ENCODE measurements at places on chromosomes 5 and 9.
A peak's percentile ranks its signal among the peaks of the same experiment; 100 is the strongest.

DNA sequence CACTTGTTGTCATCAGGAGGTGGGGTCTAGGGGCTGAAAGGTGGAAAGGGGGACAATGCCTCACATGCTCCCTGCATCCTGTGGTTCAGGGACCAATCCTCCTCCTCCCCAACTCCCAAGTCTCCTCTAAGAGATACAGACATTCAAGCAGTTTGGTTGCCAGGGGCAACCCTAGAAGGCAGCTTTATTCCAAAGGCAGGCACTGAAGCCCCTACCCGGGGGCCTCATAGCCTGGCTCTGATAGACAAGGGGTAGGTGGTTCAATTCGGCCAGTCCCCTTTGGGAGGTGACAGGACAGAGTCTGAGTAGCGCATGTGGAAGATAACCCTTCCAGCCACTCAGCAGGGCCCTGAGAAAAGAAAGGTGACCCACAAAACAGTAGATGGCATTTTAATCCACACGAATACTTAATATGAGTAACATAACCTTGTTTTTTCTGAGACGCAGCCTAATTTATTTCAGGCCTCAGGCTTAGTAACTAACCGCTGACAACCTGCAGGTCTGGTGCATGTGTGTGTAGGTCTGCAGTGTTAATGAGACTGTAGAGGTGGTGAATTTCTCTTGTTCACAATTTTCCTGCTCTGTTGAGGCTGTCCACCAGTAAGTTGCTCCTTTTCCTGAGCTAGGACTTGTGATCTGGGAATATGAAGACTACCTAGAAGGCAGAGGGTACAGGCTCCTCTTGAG lies 31.3 kb upstream of the HSPA9 start:
- DNase-seq: no peak

GRCh38 chr9:114394523-114395333 lies 6.9 kb upstream of the AKNA start:
- no peak for DNase-seq

DNA sequence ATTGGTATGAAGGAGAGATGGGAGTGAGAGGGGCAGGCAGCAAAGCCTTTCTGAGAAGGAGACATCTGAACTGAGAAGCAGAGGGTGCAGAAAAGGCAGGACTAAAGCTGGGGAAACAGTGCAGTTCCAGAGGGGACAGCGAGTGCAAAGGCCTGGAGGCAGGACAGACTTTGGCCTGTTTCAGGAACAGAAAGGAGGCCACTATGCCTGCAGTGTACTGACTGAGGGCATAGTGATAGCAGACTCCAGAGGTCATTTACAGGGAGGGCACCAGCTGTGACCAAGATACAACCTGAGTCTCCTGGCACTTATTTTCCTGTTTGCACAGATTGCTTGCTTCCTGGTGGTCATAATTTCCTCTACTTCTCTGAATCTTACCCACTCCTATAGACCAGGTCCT lies 29.6 kb downstream of the SPARC start:
- no peak for DNase-seq

DNA sequence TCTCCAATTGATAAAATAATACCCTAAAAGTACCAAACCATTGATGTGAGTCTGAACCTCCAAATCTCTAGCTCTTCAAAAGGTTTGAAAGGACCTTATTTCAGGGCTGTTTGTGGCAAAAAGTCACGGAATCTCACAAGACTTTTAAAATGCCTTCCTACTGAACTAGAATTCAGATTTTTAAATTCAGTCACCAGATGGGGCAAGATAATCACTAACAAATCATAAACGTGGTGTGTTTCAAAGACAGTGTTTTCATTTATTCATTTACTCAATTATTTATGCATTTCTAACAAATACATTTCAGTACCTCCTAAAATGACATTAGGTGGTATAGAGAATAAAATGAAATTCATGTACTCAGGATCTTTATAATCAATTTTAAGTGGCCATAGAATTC lies 68.2 kb upstream of the SMC2 start:
- DNase-seq: no peak

DNA sequence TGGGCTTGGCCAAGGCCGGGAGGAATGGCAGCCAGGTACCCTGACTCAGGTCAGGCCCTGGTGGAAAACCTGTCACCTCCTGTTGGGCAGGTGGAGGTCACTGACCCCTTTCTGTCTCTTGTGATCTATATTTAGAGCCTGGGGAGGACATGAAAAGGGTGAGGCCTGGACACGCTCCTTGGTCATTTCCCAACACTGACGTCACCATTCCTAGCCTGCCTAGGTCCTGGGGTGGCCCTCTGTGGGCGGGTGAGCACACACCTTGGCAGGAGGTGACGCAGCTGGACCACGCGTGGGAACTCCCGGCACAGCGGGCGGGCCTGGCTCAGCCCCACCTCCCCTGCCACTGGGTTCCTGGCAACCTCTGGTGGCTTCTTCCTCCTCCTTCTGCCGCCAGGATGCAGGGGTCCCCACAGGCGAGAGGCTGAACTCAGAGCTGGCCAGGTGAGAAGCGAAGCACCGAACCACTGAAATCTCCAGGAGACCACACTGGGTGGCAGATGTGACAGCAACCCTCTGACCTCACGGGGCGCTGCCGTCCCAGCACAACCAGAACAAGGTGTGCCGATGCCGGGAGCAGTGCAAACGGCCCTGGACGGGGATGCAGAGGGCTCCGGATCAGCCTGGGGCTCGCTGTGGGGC lies 6.4 kb upstream of the RALGDS start:
- peak; percentile 84 for DNase-seq
